Foreskin keratinocyte (primary cell): ENCODE measurements at places on chromosomes 2 and 18. TPM values are rescaled to one million over a fixed set of nuclear protein-coding genes. Genes with fewer than 3 reads are reported as not detected.

The C18orf54 gene
- 12.5 and 15.3 TPM in 2 replicates for total RNA-seq

The DYSF gene
- 0.56 and 0.82 TPM in 2 replicates for total RNA-seq

The ZNF385B gene
- 0.42 and 0.44 TPM in 2 replicates for total RNA-seq

The ZCCHC2 gene
- total RNA-seq = 16.2 and 16.6 TPM in 2 replicates

The IL36G gene
- 0.32 and 0.85 TPM in 2 replicates for total RNA-seq

The TNS1 gene
- total RNA-seq = 1.8 and 4.3 TPM in 2 replicates

The DLX2 gene
- total RNA-seq = 1.1 and 1.4 TPM in 2 replicates

The UGT1A8 gene
- not detected in 2 replicates for total RNA-seq

The PTPRM gene
- total RNA-seq = 8.4 and 17.9 TPM in 2 replicates

The SLC4A3 gene
- 14.4 and 17.1 TPM in 2 replicates for total RNA-seq

The VIL1 gene
- total RNA-seq = not detected in 2 replicates

The ASB18 gene
- not detected in 2 replicates for total RNA-seq

The FAM161A gene
- 3.3 and 3.8 TPM in 2 replicates for total RNA-seq

The CFAP65 gene
- total RNA-seq = not detected in 2 replicates

The RTKN gene
- total RNA-seq = 143 and 188 TPM in 2 replicates

The CHST9 gene
- 0.04 TPM in 1 of 2 replicates, not detected in the other for total RNA-seq

The FAM110C gene
- 10.6 and 11.9 TPM in 2 replicates for total RNA-seq

The POTEJ gene
- total RNA-seq = not detected in 2 replicates

The BMP10 gene
- not detected in 2 replicates for total RNA-seq

The PID1 gene
- total RNA-seq = 7.7 and 8.6 TPM in 2 replicates

The GPR17 gene
- not detected in 2 replicates for total RNA-seq

The WNT6 gene
- not detected in 2 replicates for total RNA-seq

The SLC9A4 gene
- total RNA-seq = not detected in 2 replicates

The ASXL3 gene
- total RNA-seq = not detected in 2 replicates

The CAPN14 gene
- 0.31 and 0.35 TPM in 2 replicates for total RNA-seq

The PSMD1 gene
- 161 and 174 TPM in 2 replicates for total RNA-seq

The CXCR4 gene
- total RNA-seq = not detected in 2 replicates

The DLX1 gene
- total RNA-seq = 6.2 and 7.0 TPM in 2 replicates

The HTR2B gene
- total RNA-seq = not detected in 2 replicates

The FAM117B gene
- total RNA-seq = 2.6 and 3.0 TPM in 2 replicates

The SLC38A11 gene
- not detected in 2 replicates for total RNA-seq

The TRPM8 gene
- 0.20 TPM in 1 of 2 replicates, not detected in the other for total RNA-seq

The RNMT gene
- 23.3 and 28.0 TPM in 2 replicates for total RNA-seq

The CCBE1 gene
- total RNA-seq = 24.7 and 39.0 TPM in 2 replicates

The FAM237A gene
- not detected in 2 replicates for total RNA-seq

The PROM2 gene
- total RNA-seq = 38.4 and 40.7 TPM in 2 replicates

The TMEM17 gene
- total RNA-seq = 2.3 and 2.5 TPM in 2 replicates

The TMEM178A gene
- not detected in 2 replicates for total RNA-seq

The SCN2A gene
- total RNA-seq = 0.35 and 0.78 TPM in 2 replicates
